Regular cardiac myocyte (primary cell): ENCODE measurements at places on chromosomes 11 and 22. TPM values are rescaled to one million over a fixed set of nuclear protein-coding genes. Genes with fewer than 3 reads are reported as not detected.

The CYP2D6 gene
- under 0.01 and 0.56 TPM in 2 replicates for total RNA-seq

The MS4A6E gene
- not detected in 2 replicates for total RNA-seq

The POTEH gene
- not detected in 2 replicates for total RNA-seq

The SHANK3 gene
- total RNA-seq, result 0.19 and 0.28 TPM in 2 replicates

The DCDC1 gene
- total RNA-seq, result 0.19 and 0.56 TPM in 2 replicates
